ENCODE measurements at places on chromosomes 11 and 22.

DNA sequence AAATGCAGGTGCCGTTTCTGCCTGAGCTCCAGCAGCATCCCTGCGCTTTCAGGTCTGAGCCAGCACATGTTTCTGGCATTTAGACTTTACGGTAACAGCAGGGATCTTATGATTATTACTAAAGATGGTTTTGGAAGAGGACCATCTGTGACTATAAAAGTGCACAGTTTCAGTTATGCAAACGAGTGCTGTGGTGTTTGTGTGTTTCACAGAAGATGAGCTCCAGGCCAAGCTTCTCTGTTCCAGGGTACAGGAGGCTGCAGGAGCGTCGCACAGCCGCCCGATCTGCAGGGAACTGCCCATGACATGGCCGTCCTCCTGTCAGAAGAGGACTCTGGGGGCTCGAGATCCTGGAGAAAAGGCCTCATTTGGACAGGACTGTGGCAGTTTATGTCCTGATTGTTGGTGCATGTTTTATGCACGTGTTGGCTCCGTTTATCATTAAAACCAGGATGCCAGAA is 297.3 kb downstream of the TBC1D22A start:
- no peaks in the 10 kb centered on the region for H3K27me3 ChIP-seq
- no peak overlapping the region for H3K4me3 ChIP-seq
- DNase-seq, result no peak
- H3K27ac ChIP-seq, result no peak overlapping the region
- peaks cover 10% of the 10 kb centered on the region for H3K36me3 ChIP-seq

DNA sequence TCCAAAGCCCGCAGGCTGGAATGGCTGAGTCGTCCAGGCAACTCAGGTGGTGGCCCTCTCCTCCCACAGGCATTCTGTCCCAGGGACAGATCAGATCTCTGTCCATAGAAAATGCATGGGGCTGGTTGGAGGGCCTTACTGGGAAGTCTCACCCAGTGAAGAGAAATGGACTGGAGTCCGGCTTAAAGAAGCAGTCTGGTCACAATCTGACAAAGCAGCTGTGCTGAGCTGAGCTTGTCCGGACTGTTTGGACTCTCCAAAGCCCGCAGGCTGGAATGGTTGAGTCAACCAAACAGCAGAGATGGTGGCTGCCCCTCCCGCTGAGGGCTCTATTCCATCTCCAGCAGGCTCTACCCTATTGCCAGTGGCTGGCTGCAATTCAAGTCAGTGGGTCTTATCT is 14.4 kb upstream of the DEPDC7 start:
- H3K4me3 ChIP-seq, result no peak overlapping the region
- H3K27me3 ChIP-seq, result no peaks in the 10 kb centered on the region
- no peaks in the 10 kb centered on the region for H3K36me3 ChIP-seq

DNA sequence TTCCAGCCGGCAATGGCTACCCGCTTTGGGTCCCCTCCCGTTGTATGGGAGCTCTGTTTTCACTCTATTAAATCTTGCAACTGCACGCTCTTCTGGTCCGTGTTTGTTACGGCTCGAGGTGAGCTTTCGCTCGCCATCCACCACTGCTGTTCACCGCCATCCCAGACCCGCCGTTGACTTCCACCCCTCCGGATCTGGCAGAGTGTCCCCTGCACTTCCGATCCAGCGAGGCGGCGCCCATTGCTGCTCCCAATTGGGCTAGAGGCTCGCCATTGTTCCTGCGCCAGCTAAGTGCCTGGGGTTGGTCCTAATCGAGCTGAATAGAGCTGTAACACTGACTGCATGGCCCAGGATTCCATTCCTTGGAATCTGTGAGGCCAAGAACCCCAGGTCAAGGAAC is 359.9 kb downstream of the CTTN start:
- no peak overlapping the region for H3K4me3 ChIP-seq
- peaks cover 2% of the 10 kb centered on the region for H3K36me3 ChIP-seq
- H3K4me1 ChIP-seq, result no peaks in the 10 kb centered on the region
- no peak overlapping the region for H3K27ac ChIP-seq
- peaks cover 26% of the 10 kb centered on the region for H3K27me3 ChIP-seq
- DNase-seq, result no peak

DNA sequence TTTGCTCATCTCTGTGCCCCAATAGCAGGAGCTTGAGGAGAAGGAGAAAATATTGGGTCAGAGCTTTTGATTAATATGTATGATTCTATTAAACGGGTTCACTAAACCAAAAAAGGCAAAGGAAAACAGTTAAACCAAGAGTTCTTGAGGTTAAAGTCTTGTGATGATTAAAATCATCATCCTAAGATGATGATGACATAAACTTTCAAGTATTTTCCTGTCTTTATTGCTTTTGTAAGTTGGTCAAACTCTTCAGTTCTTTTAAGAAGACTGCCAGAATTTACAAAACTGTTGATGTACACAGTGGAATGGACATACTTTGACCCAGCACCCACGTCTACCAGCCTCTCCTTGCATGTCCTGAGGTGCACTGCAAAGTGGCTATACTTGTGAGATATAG is 41.0 kb downstream of the FDX1 start:
- no peak for DNase-seq
- H3K4me1 ChIP-seq, result no peaks in the 10 kb centered on the region
- H3K36me3 ChIP-seq, result no peaks in the 10 kb centered on the region
- H3K27me3 ChIP-seq, result no peaks in the 10 kb centered on the region
- H3K4me3 ChIP-seq, result no peak overlapping the region
- H3K27ac ChIP-seq, result no peak overlapping the region

DNA sequence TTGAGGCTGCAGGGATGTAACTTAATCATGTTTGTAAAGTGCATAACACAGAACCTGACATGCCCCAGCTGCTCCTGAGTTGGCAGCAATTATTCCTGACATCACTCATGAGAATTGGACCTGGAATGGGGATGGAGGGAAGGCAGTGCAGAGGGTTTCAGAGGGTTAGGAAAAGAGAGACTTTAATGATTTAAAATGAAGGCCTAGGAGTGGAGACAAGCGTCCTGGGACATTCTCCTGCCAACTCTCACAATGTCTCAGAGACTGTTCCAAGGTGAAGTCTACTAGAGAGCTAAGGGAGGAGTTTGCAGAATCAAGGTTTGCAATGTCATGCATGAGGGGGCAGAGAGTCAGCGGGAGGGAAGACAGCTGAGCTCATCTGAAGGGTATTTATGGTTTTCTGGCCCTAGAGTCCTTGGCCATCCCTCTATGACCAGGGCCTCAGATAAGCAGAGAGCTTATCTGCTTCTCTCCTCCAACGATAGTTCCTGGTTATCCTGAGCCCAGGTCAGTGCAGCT is 36.9 kb downstream of the GGTLC2 start:
- DNase-seq, result no peak
- H3K27ac ChIP-seq, result no peak overlapping the region
- no peaks in the 10 kb centered on the region for H3K36me3 ChIP-seq
- H3K4me3 ChIP-seq, result no peak overlapping the region

GRCh38 chr11:119704849-119705248 is 24.2 kb downstream of the NECTIN1 start:
- no peak overlapping the region for H3K4me3 ChIP-seq
- DNase-seq, result no peak
- peaks cover 8% of the 10 kb centered on the region for H3K36me3 ChIP-seq

GRCh38 chr11:117936973-117937372 is 7.8 kb upstream of the TMPRSS13 start:
- H3K27me3 ChIP-seq, result peaks cover under 1% of the 10 kb centered on the region
- no peak for DNase-seq
- H3K36me3 ChIP-seq, result peaks cover 2% of the 10 kb centered on the region
- H3K4me3 ChIP-seq, result no peak overlapping the region
- H3K4me1 ChIP-seq, result peaks cover 15% of the 10 kb centered on the region

GRCh38 chr11:14619603-14620531 is 23.7 kb upstream of the PDE3B start:
- H3K36me3 ChIP-seq, result peaks cover 2% of the 10 kb centered on the region
- no peak for DNase-seq
- H3K4me3 ChIP-seq, result no peak overlapping the region
- no peak overlapping the region for H3K27ac ChIP-seq
- no peaks in the 10 kb centered on the region for H3K27me3 ChIP-seq
- peaks cover 8% of the 10 kb centered on the region for H3K4me1 ChIP-seq

GRCh38 chr11:104402812-104403521 is 239.0 kb upstream of the PDGFD start:
- H3K27ac ChIP-seq, result no peak overlapping the region
- no peak overlapping the region for H3K4me3 ChIP-seq
- H3K4me1 ChIP-seq, result no peaks in the 10 kb centered on the region
- no peaks in the 10 kb centered on the region for H3K36me3 ChIP-seq
- peaks cover 5% of the 10 kb centered on the region for H3K27me3 ChIP-seq

DNA sequence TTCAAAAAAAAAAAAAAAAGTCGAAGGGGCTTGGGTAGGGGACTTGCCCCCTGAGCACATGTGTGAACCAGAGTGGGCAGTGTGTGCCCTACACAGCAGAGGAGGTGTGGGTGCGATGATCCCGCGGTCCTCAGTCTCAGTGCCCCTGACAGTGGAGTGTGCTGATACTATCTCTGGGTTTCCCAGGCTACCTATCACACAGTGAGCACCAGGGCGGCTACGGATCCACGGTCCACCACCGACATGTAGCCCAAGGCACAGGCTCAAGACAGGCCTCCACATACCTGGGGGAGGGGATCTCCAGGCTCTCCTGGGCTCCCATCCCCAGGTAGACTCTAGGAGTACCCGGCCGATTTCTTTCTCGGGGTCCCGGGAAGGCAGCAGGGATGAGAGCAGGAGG is 9.1 kb downstream of the B3GAT1 start:
- H3K27me3 ChIP-seq, result peaks cover 73% of the 10 kb centered on the region
- peaks cover 2% of the 10 kb centered on the region for H3K36me3 ChIP-seq
- no peak overlapping the region for H3K27ac ChIP-seq
- H3K4me3 ChIP-seq, result no peak overlapping the region

DNA sequence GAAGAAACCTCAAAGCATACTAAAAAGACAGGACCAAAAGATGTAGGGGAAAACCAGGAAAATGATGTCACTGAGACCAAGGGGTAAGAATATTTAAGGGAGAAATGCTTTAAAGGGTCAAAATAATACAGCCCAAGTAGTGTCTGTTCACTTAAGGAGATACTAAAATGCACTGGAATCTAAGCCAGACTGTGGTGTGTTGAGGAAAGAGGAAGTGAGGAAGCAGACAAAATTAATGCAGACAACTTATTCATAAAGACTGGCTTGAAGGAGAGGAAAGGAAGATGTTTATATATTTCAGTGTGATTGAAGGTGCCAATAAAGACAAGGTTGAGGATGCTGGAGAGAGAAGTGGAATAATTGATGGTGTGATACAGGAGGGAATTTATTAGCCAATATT is 15.7 kb downstream of the ZNF215 start:
- no peak overlapping the region for H3K4me3 ChIP-seq
- no peaks in the 10 kb centered on the region for H3K4me1 ChIP-seq
- peaks cover 2% of the 10 kb centered on the region for H3K36me3 ChIP-seq
- no peak overlapping the region for H3K27ac ChIP-seq
- no peak for DNase-seq
- H3K27me3 ChIP-seq, result no peaks in the 10 kb centered on the region

- H3K27ac ChIP-seq, result no peak overlapping the region
- H3K36me3 ChIP-seq, result no peaks in the 10 kb centered on the region
- no peaks in the 10 kb centered on the region for H3K4me1 ChIP-seq
- H3K4me3 ChIP-seq, result no peak overlapping the region
- no peak for DNase-seq
- peaks cover 40% of the 10 kb centered on the region for H3K27me3 ChIP-seq
These were observed 72.9 kb downstream of the DSCAML1 start for GRCh38 chr11:117724104-117724503.

DNA sequence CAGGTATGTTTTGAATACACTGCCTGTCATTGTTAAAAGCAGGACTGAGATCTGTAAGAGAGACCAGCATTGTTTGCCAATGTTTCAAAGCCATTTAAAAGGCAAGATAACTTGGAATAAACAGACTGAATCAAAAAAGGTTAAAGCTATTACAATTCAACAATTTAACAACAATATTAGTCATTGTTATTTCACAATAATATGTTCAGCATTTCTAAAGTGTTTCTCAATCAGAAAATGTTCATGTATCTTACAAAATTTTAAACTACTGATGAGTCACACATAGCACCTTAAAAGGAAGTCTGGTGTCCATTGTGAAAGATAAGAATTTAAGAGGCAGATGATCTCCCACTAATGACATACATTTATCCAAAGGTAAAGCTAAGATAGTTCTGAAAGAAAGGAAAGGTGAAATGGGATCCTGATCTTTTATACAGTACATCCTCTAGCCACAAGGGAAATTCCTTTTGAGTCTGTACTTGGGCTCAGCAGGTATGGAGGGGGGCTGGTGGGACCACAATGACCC is 79.7 kb downstream of the MAML2 start:
- DNase-seq, result no peak
- H3K27me3 ChIP-seq, result no peaks in the 10 kb centered on the region
- H3K27ac ChIP-seq, result peak overlapping the region; percentile 81
- no peak overlapping the region for H3K4me3 ChIP-seq
- peaks cover 13% of the 10 kb centered on the region for H3K36me3 ChIP-seq

GRCh38 chr11:134373591-134374052 is 38.4 kb downstream of the B3GAT1 start:
- H3K4me1 ChIP-seq, result no peaks in the 10 kb centered on the region
- H3K36me3 ChIP-seq, result no peaks in the 10 kb centered on the region
- H3K4me3 ChIP-seq, result no peak overlapping the region
- DNase-seq, result no peak
- H3K27ac ChIP-seq, result no peak overlapping the region

DNA sequence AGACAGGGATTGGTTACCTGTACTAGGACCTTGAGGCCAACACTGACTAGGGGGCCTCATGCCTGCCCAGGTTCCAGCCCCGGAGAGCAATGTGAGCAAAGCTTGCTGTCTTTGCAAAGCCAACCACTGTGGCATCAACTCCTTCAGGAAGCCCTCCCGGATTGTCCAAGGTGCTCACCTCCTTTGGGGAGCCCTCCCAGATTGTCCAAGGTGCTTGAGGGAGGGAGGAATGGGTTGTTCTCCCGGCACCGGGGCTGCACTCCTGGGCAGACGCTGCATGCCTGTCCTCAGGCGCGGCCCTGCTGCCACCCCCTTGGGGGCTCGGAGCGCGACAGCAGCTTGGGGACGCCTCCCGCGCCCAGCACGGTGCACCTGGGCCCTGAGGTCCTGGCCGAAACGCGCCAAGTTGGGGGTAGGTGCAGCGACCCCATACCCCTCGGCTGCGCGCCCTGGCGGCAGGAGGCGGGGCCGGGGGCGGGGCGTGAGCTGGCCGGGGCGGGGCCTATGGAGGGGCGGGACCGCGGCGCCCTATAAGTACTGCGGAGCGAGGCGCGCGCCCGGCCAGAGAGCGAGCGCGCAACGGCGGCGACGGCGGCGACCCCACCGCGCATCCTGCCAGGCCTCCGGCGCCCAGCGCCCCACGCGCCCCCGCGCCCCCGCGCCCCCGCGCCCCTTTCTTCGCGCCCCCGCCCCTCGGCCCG is at the start of gene CD81:
Gene CD81 (plus strand): TSS at position 560 of the 701 bp plus-strand sequence. CDS start 240 bp downstream, outside the sequence.
- H3K27me3 ChIP-seq, result peaks cover 5% of the 10 kb centered on the region
- H3K4me3 ChIP-seq, result peak within 1 kb of the TSS; percentile 88
- peak; percentile 63 for DNase-seq

- H3K4me3 ChIP-seq, result no peak overlapping the region
- H3K27me3 ChIP-seq, result peaks cover 31% of the 10 kb centered on the region
- DNase-seq, result no peak
These were observed 57.5 kb downstream of the SEZ6L start for GRCh38 chr22:26226538-26227297.

GRCh38 chr22:23527971-23528740 is 51.9 kb downstream of the IGLL1 start:
- DNase-seq, result no peak
- H3K27ac ChIP-seq, result no peak overlapping the region
- H3K4me3 ChIP-seq, result no peak overlapping the region
- H3K4me1 ChIP-seq, result peaks cover 9% of the 10 kb centered on the region
- peaks cover 7% of the 10 kb centered on the region for H3K36me3 ChIP-seq

- H3K27me3 ChIP-seq, result peaks cover 27% of the 10 kb centered on the region
- no peak overlapping the region for H3K4me3 ChIP-seq
- H3K36me3 ChIP-seq, result no peaks in the 10 kb centered on the region
These were observed 888.0 kb downstream of the BRD1 start for GRCh38 chr22:48939441-48940265.

All from T-helper 17 cell (primary cell).